Activated CD4-positive, alpha-beta T cell treated with anti-CD3 and anti-CD28 coated beads, Interleukin-2, amount 50 U/mL, for 48 hours (primary cell): ENCODE measurements at places on chromosomes 5 and 9.

- no peak for DNase-seq
Observed at GRCh38 chr9:121217609-121218292, 16.1 kb upstream of the RAB14 start.

- peak; percentile 15 for DNase-seq
Observed at GRCh38 chr9:69036309-69036708, 757 bp downstream of the FXN start.

- DNase-seq: no peak
Observed at GRCh38 chr9:5178126-5178805, 7.2 kb downstream of the INSL6 start.

DNA sequence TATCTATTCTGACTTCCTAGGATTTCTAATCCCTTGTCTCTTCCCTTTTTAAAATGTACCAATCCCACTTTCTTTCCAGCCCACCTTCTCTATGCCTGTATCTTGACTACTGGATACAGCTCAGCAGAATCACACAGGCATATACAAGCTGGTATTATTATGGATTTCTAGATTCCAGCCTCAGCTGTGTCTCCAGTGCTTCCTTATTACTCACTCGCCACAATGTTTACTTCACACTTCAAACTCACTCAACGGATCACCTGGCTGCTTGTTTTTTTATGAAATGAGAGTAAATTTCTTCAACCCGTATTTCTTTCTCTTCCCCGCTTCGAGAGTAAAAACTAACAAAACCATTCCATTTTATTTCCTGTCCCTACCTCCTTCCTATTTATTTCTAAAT, 38.8 kb downstream of the CWC27 start:
- DNase-seq: no peak

DNA sequence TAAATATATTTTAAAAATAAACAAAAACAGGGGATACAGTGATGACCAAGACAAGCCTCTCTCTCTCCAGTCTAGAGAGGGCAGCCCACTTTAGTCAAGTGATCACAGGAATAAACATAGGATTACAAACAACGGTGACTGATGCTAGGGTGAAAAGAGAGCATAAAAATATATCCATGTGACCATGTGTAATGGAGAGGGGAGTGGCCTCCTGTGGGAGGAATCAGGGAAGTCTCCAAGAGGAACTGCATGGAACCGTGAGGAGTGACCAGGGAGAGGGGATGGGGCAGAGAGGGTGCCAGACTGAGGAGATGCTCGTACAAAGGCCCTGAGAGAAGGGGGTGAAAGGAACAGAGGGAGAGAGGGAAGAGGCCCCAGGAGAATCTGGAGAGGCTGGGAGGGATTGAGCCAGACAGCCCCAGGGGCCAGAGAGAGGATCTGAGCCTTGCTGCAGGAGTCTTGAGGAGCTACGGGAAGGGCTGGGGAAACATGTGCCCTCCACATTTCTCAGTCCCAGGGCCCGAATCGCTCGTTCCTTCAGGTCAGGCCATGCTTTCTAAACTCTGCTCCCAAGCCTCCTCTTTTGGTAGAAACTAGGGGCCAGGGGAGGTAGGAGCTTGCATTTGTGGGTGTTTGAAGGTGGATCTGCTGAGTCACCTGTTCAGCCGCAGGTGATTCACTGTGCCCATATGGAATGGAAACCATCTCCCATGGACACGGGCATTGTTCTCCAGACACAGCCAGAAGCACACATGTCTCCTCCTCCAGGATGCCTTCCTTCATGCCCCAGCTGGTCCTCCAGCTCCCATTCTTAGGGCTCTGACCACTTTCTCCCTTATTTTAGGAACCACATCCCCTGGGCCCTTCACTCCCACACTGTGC, 63.8 kb downstream of the PAX5 start:
- DNase-seq: no peak

- no peak for DNase-seq
Observed at GRCh38 chr9:136365775-136366222, 2.3 kb upstream of the DNLZ start.

- DNase-seq: peak; percentile 51
Observed at GRCh38 chr9:111483439-111483857, 735 bp downstream of the ECPAS start.

GRCh38 chr9:20358207-20358606, 264.1 kb downstream of the MLLT3 start:
- no peak for DNase-seq

DNA sequence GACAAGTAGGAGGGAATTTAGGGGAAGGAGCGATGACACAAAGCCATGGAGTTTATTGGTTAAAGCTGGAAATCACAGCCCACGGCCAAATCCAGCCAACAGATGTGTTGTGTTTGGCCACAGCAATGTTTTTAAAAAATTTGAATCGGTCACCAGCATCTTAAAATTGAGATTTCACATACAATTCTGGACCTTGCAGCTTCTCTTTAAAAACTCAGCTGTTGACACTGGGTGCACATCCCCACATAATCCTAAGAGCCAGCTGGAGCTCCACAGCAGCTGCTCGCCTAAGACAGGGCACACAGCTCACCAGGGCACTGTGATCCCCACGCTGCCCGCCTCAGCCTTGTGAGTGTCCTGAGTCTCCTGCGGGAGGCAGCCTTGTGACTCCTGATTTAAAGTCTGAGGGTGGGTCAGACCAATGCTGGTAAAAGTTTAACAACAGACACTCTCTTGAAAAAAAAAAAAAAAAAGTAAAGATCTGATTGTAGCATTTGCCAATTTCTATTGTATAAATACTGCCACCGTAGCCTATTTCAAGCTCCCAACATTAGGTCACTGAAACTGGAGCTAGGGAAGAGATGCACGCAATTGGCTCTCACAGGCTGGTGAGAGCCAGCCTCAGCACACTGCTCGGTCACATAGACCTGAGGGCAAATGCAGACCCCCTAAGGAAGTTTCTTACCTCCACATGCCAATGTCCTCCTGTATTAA, 124.8 kb downstream of the HSD17B3 start:
- no peak for DNase-seq
